ENCODE measurements at places on chromosomes 1 and 21.
A peak's percentile ranks its signal among the peaks of the same experiment; 100 is the strongest.

DNA sequence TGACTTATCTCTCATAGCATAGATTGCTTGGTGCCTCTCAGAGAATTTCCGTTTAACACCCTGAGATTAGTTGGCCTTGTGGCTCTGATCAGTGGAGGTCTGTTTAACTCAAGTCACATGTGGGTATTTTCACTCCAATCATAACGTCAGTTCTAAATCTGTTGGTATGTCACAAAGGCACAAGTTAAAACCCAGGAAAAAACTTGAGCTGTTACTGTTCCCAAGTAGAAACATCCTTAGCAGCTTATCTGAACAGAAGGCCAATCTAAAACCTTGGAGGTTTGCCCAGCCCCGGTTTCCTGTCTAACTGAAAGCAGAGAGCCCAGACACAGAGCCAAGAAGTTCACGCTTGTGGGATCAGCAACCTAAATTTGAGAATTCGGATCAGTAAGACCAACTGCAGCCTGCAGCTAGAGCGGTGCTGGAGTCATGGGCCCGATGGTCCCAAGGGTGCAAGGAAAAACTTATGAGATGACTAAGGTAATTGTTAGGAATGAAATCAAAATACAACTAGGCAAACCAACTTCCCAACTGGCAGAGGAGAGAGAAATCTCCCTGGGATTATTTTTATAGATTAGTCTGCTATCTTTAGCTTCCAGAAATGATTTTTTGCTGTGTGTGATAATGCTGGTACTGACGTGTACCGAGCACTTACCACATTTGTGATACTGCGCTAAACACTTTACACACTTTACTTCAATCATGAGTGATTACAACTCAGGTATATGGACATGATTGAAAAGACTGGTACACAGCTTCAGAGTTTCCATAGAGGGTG lies 90.2 kb upstream of the C1orf21 start:
- DNase-seq = no peak

DNA sequence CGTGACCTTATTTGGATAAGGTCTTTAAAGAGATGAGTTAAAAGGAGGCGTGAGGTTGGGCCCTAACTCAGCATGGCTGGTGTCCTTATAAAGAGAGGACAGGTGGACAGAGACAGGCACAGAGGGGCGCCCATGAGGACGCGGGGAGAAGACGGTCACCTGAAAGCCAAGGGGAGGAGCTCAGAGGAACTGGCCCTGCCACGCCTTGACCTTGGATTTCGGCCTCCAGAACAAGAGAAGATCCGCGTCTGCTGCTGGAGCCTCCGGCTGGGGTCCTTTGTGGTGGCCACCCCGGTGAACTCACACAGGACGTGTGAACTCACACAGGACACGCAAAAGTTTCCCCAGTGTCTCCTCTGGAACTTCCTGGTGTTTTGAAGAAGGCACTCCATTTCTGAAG lies 122.7 kb downstream of the SIK1 start:
- DNase-seq = no peak

- no peak for DNase-seq
These were observed 295.9 kb downstream of the NTNG1 start for GRCh38 chr1:107436552-107437241.

DNA sequence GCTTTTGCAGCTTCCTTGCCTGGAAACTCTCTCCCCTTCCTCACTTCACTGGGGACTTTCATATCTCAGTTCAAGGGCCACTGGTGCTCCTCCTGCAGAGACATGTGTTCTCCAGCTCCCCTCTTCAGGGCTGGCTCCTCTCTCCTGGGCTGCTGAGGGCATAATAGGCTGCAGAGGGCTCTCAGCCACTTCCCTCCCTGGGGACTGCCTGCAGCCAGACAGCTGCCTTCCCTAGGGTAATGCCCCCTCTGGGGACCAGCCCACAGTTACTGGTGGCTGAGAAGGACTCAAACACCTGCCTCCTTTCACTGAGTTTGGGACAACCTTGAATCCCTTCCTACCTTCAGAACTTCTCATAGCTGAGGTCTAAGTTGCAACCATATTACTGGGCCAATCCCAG lies 104.8 kb upstream of the POU3F1 start:
- no peak for DNase-seq

DNA sequence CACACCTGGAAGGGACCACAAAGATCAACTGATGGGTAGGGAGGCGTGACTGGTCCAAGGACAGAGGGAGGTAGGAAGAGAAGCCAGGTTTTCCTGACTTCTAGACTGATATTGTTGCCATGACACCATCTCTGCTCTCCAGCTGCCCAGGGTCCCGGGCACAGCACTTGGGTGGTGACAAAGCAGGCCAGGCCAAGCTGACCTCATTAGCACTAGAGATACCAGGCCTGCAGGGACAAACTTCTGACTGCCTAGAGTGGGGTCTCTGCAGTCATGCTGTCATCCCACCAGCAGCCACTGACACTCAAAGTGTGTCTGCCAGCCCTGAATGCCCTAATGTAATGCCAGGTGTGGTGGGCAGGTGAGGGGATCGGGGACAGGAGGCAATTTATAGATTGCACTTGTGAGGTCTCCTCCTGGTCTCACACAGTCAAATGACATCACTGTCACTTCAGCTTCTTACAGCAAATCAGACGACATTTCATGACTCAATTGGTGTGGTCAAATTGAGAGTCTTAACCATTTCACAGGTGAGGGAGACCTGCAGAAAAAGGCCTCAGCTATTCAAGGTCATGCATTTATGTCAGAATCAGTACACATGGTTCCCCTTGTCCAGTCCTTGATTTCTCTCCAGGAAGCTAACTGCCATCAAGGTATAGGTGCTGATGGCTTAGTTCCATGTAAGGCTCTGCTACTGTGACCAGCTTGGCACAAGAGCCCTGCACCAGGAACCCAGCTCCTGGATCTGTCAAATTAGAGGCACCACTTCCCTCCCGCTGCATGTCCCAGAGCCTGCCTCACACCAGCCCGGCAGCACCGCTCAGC lies 2.7 kb downstream of the SLC9A1 start:
- no peak for DNase-seq

DNA sequence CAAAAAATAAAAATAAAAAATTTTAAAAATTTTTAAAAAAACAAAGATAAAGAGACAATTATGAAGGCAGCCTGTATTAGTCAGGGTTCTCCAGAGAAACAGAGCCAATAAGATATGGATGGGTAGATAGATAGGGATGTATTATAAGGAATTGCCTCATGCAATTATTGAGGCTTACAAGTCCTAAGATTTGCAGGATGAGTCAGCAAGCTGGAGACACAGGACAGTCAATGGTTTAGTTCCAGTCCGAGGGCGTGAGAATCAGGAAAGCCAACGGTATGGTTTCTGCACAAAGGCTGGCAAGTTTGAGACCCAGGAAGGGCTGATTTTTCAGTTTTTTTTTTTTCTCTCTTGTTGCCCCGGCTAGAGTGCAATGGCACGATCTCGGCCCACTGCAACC lies 24.1 kb upstream of the EIF4G3 start:
- DNase-seq = no peak

DNA sequence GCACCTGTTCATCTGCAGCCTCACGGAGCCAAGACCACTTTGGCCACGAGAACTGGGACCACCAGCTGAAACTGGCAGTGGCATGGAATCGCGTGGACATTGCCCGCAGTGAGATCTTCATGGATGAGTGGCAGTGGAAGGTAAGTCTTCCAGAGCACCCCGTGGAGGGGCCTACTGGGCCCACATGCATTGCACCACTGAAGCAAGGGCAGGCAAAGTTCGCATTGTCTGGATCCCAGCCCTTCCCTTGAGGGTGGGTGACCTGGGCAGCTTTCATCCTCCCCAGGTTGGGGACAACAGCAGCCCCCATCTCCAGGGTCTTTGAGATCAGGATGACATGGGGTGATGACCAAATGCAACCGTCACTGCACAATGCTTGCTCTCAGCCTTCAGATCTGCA lies 37.5 kb downstream of the TRPM2 start:
- no peak for DNase-seq

DNA sequence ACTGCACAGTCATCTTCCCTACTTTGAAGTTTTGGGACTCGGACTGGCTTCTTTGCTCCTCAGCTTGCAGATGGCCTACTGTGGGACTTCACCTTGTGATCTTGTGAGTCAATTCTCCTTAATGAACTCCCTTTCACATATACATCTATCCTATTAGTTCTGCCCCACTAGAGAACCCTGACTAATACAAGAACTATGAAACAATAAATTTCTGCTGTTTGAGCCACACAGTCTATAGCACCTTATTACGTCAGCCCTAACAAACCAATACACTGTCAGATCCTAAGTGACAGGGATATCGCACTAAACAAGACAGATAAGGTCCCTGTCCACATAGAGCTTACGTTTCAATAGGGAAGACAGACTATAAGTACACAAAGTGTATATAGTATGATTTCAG lies 120.1 kb downstream of the PLPP3 start:
- no peak for DNase-seq

GRCh38 chr1:245079021-245079609 lies 75.7 kb upstream of the KIF26B start:
- DNase-seq = peak; percentile 10

DNA sequence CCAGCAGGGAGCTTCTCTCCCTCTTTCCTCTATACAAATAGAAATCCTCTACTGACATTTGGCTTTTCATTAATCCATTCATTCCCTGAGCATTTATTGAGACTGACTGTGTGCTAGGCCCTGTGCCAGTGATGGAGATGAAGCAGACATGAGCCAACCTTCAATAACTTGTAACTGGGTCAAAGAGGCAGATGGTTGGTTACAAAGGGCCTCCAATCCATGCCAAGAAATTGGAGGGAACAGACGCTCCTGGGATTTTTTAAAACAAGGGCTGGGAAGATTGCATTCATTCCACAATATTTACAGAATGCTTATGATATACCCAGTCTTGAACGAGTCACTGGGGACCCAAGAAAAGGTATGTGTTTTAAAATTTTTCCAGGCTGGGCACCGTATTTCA lies 6.2 kb downstream of the HPCAL4 start:
- no peak for DNase-seq

- no peak for DNase-seq
These were observed 202.5 kb upstream of the LYPLAL1 start for GRCh38 chr1:218971156-218971555.

- no peak for DNase-seq
These were observed 122.3 kb downstream of the TGFB2 start for GRCh38 chr1:218467101-218468072.

GRCh38 chr1:63704443-63704842 lies 69.4 kb upstream of the ROR1 start:
- no peak for DNase-seq

GRCh38 chr1:6090288-6090687 lies 44.6 kb downstream of the KCNAB2 start:
- DNase-seq = no peak

GRCh38 chr1:38243106-38243505 lies 196.5 kb upstream of the POU3F1 start:
- DNase-seq = no peak

DNA sequence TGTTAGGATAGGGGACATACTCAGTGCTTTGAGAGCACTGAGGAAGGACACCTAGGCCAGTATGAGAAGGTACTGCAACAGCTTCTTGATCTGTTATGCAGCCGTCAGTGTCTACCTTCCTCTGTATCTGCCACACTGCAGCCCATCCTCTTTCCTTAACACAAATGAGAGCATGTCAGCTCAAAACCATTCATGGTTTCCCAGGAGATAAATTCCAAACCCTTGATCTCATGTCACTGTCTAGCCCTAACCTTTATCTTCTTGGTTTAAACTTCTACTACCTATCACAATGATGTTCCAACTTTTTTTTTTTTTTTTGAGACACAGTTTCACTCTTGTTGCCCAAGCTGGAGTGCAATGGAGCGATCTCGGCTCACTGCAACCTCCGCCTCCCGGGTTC lies 1.4 kb downstream of the ZMYND12 start:
- DNase-seq = no peak

DNA sequence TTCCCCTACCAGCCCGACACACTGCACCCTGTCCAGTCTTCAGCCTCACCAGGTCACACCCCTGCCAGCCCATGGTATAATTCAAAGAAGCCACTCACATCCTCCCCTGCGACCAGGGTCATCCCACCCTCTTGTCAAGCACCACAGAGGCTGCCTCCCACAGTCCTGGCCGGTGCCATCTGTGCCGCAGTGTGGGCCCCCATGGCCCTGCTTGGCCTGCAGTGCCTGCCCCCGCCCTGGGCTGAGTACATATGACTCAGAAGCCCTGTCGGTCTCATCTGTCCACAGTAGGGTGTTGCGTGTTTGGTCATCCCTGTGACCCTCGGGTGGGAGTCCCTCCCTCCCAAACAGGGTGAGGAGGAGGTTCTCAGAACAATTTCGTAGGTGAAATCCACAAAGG lies 190.8 kb upstream of the AJAP1 start:
- no peak for DNase-seq

- DNase-seq = no peak
These were observed 203.0 kb downstream of the TGFB2 start for GRCh38 chr1:218547957-218548730.

DNA sequence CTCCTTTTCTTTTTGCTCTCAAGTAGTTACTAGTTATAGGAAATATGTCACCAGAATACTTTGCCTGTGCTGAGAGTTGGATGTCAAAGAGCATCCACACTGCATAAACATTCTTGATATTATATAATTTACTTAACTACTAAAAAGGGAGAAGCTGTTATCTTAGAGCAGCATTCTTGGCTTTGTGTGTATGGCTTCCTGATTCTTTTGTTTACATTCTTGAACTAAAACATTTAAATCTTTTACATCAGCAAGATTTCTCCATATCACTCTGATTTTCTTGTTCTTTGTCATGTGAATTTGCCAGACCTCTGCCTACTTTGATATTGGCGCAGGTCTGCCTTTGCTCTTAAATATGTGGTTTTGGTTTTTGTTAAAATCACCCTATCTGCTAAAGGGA lies 48.8 kb downstream of the SUCO start:
- DNase-seq = no peak

- DNase-seq = no peak
These were observed 46.0 kb downstream of the PKP1 start for GRCh38 chr1:201329286-201329685.

DNA sequence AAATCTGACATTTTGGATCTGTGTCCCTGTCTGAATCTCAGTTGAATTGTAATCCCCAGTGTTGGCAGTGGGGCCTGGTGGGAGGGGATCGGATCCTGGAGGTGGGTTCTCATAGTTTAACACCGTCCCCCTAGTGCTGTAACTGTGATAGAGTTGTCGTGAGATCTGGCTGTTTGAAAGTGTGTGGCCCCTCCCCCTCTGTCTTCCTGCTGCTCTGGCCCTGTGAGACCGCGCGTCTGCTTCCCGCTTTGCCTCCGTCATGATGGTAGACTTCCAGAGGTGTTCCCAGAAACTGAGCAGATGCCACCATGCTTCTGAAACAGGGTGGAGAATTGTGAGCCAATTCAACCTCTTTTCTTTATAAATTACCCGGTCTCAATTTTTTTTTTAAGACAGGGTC lies 25.0 kb downstream of the AGPAT3 start:
- no peak for DNase-seq

DNA sequence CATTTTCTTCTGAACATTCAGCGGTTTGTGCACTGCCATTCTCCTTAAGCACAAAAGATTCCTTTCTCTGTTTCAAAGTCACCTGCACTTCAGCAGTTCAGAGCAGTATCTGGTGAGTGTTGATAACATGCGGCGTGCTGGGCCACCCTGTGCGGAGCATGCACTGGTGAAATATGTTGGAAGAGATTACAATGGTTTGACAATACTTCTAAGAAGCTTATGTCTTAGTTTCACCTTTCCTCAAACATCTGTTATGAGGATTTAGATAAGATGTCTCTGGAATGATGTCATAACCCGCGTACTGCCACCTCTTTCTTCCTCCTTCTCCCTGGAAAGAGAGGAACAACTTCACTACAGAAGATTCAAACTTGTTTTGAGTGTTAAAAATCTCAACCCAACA lies 650.3 kb downstream of the AJAP1 start:
- no peak for DNase-seq

GRCh38 chr1:113226148-113226547 lies 153.2 kb downstream of the LRIG2 start:
- no peak for DNase-seq

GRCh38 chr21:33495743-33496142 lies 4.2 kb upstream of the DNAJC28 start:
- no peak for DNase-seq

Measured in CD4-positive, alpha-beta T cell treated with Interferon alpha-2 for 1 hour (primary cell).